ENCODE measurements at places on chromosomes 12 and 14. TPM values are rescaled to one million over a fixed set of nuclear protein-coding genes. Genes with fewer than 3 reads are reported as not detected.

The PLEK2 gene
- not detected for total RNA-seq

The KRT7 gene
- not detected for total RNA-seq

The POLE2 gene
- 31.5 TPM for total RNA-seq

GRCh38 chr12:39405580-39405979 lies 37.3 kb downstream of the KIF21A start:
- no peak for DNase-seq

DNA sequence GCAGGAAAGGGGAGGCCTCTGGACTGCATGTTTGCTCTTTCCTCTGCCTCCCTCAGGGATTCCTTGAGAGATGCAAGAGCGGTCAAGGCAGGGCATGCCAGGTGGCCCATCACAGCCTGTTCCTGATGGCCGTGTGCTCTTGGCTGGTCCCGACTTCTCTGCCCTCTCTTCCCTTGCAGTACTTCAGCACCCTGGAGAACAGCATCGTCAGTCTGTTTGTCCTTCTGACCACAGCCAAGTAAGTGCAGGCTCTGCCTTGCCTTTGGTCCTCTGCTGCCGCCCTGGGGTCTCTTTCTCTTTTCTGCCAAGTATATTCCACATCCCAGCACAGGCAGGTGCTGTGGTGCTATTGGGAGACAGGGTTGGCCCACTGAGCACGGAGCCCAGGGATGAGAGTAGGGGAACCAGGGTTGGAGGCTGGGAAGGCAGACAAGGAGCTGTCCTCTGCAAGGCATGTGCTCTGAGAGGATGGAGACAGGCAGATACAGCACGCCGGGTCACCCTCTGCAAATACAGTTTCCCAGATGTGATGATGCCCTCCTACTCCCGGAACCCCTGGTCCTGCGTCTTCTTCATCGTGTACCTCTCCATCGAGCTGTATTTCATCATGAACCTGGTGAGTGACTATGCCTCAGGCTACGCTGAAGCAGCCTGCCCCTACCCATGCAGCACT lies 51.9 kb downstream of the TPCN1 start:
- DNase-seq = no peak

- no peak for DNase-seq
These were observed 1.2 kb downstream of the EDDM3B start for GRCh38 chr14:20769421-20769820.

DNA sequence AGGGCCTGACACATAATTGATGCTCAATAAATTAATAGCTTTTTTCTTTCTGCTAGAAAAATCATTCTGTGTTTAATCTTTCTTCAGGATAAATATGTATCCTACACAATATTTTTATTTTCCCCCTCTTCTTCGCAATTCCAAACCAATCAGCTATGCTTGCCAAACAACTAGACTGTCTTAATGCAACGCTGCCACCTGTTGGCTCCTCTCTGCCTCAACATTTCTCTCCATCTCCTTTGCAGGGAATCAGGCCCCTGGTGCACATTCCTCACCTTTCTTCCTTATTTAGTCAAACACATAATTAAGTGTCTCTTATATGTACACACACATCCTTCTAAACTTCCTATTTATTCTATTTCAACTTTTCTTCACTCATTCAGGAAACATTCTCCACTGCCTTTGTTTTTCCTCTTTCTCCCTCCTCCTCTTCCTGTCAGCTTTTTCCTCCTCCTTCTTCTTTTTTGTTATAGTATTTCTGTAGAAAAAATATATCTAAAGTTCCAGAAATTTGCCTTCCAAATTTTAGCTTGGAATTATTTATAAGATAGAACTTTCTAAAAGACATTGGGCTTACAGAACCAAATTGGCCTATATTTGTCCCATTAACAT lies 406.0 kb downstream of the PRKD1 start:
- DNase-seq = no peak

DNA sequence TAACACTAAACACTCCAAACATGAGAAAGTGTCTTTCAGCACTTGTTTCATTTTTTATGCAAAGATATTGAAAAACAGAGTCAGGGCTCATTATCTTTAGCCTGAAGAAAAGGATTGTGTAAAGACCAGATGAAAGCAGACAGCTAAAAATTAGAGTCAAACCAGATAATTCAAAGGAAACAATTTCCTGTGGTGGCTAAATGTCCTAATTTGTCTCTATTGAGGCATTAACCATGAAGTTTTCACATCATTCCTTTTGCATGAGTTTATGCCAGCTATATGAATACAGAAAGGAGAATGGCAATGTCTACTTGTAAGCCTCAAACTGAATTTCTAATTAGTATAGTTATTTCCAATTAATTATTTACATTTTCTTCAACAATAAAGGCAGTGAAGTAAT lies 338.5 kb downstream of the FSCB start:
- DNase-seq = no peak

All from neural crest cell (in vitro differentiated cells).